ENCODE measurements at places on chromosomes 11 and 22.
A peak's percentile ranks its signal among the peaks of the same experiment; 100 is the strongest.

DNA sequence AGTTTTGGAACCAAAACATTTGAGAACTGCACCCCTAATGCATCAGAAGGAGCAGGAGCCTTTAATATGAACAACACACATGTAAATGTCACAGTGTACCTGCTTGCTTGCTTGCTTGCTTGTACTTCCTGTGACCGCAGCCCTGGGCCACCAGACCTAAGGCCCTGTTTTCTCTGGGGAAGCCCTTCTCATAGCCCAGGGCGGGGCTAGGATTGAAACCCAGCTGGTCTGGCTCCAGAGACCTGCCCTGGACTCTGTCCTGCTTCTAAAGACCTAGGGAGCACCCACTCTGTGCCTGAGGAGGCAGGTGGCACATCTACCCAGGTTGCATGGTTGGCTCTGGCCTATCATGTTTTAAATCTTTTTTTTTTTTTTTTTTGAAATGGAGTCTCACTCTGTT lies 7.6 kb upstream of the MCM5 start:
- DNase-seq = no peak

DNA sequence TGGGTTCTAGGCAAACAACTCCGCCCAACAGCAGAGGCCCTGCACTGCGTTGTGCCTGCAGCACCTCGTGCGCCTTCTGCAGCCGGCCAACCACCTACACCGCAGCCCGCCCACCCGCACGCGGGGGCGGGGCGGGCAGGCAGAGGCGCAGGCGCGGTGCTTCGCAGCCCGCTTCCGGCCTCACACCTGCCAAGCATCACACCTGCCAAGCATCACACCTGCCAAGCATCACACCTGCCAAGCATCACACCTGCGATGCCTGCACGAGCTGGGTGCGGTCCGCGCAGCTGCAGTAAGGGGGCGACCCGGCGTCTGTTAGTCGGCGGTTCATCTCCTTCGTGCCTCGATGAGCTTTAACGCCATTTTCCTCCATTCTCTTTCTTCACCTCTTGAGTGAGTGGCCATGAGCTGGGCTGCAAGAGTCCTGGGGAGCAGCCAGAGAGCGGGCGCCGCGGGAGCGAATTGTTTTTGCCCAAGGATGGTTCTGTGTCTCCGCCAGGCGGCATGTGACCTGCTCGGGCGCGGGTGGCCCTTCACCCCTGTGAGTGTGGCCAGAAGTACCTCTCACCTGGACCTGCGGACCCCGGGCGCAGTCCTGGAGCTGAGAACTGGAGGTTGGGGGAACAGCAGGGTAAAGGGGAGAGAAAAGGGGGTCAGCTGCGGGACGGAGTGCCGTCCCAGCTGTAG lies at the start of gene LDHAL6A:
Gene LDHAL6A, plus strand, starts transcription at position 171 of the 687 bp plus-strand sequence. CDS start 825 bp downstream, outside the sequence.
- DNase-seq = no peak

- no peak for DNase-seq
These were observed 35.8 kb downstream of the SC5D start for GRCh38 chr11:121328176-121328966.

- DNase-seq = no peak
These were observed 3.1 kb upstream of the CATSPERZ start for GRCh38 chr11:64296830-64297698.

DNA sequence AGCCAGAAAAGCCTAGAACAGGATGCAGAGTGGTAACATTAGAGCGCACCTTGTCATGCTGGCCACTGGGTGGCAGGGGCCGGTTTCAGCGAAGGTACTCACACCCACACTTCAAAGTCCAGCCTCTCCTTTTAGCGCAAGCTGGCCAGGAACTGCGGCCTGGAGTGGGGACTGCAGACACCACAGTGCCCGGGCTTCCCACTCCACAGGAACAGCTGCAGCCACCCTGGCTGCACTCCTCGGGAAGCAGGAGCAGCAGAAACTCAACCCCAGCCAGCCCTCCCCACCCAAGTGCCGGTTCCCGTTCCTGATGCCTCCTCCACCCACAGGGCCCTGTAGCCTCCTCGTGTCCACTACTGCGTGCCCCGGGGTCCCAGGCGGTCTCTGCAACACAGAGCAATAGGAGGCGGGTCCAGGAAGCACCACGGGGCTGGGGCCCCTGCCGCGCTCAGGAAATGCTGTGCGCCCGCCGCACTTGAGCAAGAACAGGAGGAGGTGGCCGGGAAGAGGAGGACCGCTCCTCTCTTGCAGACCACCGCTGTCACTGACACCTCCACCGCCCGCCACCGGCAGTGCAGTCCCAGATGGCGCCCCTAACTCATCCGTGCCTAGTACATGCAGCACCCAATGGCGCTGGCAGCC lies 2.2 kb downstream of the RFPL2 start:
- DNase-seq = peak; percentile 41

GRCh38 chr22:37818409-37819104 lies 4.6 kb upstream of the GALR3 start:
- peak; percentile 52 for DNase-seq

GRCh38 chr22:38736257-38736570 lies 19.6 kb downstream of the SUN2 start:
- DNase-seq = no peak

DNA sequence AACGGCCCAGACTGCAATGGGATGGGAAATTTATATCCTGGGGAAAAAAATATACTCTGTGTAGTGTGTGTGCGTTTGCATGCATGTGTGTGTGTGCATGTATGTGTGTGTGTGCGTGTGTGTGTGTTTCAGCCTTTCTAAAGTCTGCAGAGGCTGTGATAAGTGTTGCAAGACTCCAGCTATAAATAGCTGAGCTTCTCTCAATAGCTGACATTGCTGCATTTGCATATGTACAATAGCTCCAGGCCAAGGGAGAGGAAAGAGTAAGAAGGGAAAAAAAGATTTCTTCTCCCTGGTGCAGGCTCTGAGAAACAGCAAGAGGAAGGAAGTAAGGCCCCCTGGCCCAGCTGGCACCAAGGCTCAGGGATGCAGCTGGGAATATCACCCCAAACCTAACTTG lies 483.0 kb downstream of the MN1 start:
- peak; percentile 94 for DNase-seq

GRCh38 chr11:35461917-35462538 lies 42.7 kb upstream of the SLC1A2 start:
- no peak for DNase-seq

GRCh38 chr11:133928628-133929059 lies 28.1 kb downstream of the IGSF9B start:
- DNase-seq = no peak

- DNase-seq = no peak
These were observed 13.0 kb downstream of the PAX6 start for GRCh38 chr11:31798057-31798553.

GRCh38 chr11:96303980-96304379 lies 39.0 kb downstream of the MAML2 start:
- DNase-seq = no peak

- DNase-seq = peak; percentile 56
These were observed 49.8 kb upstream of the LMO2 start for GRCh38 chr11:33941637-33942160.

DNA sequence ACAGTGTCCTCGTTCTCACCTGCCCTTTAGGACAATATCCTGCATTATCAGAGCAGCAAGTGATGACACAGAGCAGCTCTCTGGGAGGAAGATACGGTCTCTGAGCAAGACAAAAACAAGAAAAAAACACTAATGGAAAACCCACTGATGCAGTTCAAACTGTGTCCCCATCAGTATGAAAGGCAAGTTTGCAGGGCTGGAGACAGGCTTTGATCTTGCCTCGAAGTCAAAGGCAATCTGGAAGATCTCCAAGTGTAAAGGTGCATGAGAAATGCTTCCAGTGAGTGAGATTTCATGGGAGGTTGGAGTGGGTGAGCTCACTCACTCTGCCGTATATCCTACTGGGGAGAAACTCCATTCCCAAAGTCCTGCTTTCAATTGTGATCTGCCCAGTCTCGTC lies 157.5 kb downstream of the KIRREL3 start:
- DNase-seq = no peak

- peak; percentile 16 for DNase-seq
These were observed 133.0 kb upstream of the C11orf58 start for GRCh38 chr11:16605389-16605893.

GRCh38 chr22:30872285-30873041 lies 96.1 kb downstream of the MORC2 start:
- no peak for DNase-seq

Data from fibroblast of pulmonary artery (primary cell).